Stimulated activated CD8-positive, alpha-beta memory T cell treated with anti-CD3 and anti-CD28 coated beads, Interleukin-4, amount 100 ng/mL, for 1 hour (primary cell): ENCODE measurements at places on chromosomes 7 and 10.

- DNase-seq, result no peak
Observed at GRCh38 chr7:57646901-57647246, 196.9 kb downstream of the ZNF716 start.

DNA sequence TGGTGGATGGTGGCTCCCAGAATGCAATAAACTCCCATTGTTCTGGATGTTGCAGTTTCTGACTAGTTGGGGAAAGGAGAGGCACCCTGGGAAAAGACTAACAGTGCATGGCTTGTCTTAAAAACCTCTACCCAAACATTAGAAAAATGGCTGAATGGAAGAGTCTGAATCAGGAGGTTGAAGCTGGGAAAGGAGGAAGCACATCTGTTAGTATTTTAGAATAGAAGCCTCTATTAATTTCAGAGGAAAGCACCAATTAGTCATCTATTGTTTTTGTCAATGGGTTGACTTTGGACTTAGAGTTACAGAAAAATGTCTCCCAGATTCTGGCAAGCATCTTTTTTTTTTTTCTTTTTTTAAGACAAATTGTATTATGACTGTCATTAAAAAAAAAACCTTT is 56.1 kb upstream of the ELMO1 start:
- no peak for DNase-seq

- DNase-seq, result no peak
Observed at GRCh38 chr7:141515941-141516340, 35.3 kb upstream of the AGK start.

DNA sequence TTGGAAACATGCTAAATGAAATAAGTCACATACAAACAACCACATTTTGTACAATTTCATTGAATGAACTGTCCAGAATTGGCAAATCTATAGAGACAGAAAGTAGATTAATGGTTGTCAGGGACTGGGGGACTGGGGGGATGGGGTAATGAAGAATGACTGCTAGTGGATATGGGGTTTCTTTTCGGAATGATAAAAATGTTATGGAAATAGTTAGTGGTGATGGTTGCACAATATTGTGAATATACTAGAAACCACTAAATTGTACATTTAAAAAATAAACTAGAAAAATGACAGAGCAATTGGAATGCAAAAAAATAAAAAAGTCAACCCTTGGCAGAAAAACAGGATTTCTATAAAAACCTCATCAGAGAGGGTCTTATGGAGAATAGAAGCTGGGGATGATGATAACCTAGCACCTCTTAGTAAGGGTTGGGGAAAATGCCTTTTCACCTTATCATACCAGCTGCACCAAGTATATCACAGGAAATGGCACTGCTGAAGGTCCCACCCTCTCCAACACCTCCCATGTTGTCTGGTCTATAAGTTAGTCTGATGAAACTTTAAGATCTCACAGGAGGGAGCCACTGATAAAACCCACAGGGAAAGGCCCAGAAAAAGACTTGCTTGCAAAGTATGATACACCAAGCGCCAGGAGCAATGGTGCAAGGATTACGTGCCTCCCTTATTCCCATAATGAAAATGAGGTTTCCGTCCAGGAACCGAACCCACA is 23.1 kb upstream of the JAZF1 start:
- DNase-seq, result no peak

DNA sequence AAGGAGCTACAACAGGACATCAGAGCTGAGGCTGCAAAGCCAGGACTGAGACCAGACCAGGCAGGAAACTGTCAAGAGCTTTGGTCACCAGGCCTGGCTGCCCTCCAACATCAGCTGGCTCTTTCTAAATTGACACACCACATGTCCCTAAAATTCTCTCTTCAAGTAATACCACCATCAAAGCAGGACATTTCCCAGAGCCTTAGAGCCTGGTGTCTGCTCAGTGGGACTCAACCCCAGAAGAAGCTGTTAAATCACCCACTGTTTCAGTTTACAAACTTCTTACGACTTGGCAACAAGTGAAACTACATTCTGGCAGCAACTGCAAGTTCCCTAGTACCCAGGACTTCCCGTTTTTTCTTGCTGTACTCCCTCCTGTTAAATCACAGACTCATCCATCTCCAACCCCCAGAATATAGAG is 3.8 kb upstream of the IL6 start:
- DNase-seq, result no peak

DNA sequence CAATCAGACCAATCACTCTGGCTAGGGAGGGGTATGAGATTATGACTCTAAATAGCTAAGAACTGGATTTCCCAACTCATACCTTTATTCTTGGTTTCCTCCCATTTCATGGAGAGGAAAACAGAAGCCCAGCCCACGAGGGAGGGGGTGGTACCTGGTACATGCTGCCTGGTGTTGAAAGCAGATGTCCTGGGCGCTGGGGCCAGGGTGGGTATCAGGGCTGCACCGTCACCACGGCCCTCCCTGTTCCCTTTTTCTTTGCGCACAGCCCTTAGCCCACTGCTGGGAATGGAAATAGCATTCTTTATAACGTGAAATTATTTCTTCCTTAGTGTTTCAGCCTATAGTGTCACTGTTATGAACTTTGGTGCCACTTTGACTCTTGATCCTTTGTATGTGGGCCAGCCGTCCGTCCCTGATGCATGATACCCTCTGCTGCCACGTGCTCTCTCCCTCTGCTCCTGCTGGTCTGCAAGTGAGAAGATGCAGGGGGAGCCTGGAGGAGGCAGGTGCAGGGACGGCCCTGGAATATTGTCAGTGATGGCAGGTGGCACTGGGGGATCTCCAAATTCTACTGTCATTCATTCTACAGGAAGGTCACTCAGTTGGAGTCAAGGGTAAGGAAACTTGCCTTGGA is 158.5 kb downstream of the CDH23 start:
- no peak for DNase-seq

DNA sequence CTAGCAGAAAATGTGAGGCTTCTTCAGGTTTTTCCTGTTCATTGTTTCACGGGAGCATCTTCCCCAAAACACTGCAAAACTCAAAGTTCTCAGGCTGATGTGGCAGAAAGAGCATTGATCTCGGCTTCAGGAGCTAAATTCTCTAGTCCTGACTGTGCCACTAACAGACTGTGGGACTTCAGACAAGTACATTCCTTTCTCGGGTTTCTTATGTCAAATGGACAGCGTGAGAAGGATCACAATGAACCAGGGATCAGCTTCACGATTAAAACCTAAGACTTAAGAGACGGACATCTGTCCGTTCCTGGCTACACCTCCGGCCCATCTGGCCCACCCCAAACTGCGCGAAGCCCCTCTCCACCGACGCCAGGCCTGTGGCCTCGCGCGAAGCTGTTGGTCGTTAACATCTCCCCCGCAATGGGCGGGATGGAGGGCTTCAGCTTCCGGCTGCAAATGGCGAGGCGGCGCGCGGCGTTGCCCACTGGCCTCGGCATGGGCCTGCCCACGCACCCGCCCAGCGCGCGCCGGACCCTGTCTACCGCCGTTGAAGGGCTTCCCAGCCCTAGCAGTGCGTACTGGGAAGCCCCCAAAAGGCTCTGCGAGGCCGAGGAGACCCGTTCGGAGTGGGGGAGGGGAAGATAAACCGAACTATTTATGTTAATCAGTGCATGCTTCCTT is 549 bp upstream of the DDX50 start:
- DNase-seq, result no peak

- DNase-seq, result no peak
Observed at GRCh38 chr10:62069452-62070178, 168.1 kb downstream of the ARID5B start.
